ENCODE measurements at places on chromosomes 1 and 21. TPM values are rescaled to one million over a fixed set of nuclear protein-coding genes. Genes with fewer than 3 reads are reported as not detected.
A peak's percentile ranks its signal among the peaks of the same experiment; 100 is the strongest.

- no peak for DNase-seq
Measured at GRCh38 chr1:70764747-70765146, 282.9 kb downstream of the PTGER3 start.

DNA sequence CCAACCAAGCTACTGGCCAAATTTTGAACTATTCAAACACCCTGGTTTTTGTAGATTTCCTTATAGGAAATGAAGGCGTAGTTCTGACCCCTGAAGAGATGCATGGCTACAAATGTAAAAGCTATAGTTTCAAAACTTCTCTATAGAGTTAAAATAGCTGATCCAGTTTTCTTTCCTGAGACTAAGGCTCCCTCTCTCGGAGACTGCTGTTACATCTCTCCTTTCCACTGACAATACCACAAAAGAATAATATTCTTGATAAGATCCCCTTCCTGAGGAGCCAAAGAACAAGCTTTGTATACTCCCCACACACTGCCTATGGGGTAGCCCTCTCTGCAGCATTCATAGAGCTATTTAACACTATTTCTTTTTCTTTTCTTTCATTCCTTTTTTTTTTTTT, 6.7 kb upstream of the CFAP126 start:
- no peak for DNase-seq

- no peak for DNase-seq
Measured at GRCh38 chr1:18139198-18139981, 31.8 kb downstream of the IGSF21 start.

DNA sequence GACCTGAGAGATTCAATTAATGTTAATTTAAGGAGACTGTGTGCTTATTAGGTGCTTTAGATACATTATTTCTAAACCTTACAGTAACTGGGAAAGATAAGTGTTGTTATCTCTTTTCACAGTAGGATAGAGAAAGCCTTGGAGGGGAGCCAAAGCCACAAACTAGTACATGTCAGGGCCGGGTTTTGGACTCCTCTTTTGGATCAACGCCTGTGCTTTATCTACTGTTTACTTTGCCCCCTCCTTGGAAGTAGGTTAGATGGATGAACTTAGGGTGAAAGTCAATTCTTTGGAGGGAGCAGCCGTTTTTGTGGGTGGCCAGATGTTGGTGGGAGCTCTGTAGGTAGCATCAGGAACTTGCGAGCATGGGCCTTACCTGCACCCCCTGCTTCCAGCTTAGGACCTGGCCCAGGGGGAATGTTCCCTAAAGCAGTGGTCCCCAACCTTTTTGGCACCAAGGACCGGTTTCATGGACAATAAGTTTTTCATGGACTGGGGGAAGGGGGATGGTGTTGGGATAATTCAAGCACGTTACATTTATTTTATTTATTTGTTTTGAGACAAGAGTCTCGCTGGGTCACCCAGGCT, 1.7 kb downstream of the HHAT start:
- peak; percentile 21 for DNase-seq

GRCh38 chr1:221886743-221887414, 145.0 kb upstream of the DUSP10 start:
- DNase-seq: peak; percentile 51

GRCh38 chr1:198290089-198290683, 133.4 kb downstream of the NEK7 start:
- no peak for DNase-seq

DNA sequence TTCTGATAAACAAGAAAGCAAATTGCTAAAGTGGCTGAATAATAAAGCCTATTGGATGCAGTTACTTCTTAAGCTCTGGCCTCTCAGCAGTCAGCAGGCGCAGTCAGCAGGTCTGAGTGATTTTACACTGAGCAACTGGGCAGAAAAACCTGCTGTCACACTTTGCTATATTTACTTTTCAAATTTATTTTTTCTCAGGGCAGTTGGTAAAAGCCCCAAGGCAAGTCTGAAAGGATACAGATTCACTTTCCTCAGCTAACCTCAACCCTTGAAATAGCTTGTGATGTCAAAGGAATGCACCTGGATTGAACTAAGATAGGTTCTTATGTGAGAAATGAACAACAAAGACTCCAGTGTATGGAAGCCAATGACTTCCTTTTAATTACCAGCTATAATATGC, 34.0 kb downstream of the ATP5PF start:
- no peak for DNase-seq

- DNase-seq: no peak
Measured at GRCh38 chr21:33229099-33229783, 497 bp upstream of the IFNAR2 start.

DNA sequence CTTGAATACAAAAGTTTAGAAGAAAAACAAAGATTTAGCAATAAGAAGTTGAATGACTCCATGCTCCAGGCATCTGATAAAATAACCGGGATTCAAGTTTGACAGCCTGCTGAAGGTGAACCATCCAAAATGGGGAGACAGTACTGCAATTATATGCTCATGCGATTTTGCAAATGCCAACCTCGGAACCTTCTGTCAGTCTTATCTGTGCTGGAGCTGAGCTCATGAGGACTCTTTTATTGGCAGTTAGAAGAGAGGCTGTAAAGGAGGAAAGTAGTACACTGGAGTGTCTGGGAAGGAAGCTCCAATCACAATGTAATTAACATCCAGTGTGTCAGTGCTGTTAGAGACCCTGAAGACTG, 170.0 kb downstream of the GALNT2 start:
- no peak for DNase-seq

- no peak for DNase-seq
Measured at GRCh38 chr1:69175053-69175452, 392.7 kb upstream of the LRRC7 start.

- peak; percentile 59 for DNase-seq
Measured at GRCh38 chr1:86741947-86742572, 37.7 kb downstream of the SH3GLB1 start.

DNA sequence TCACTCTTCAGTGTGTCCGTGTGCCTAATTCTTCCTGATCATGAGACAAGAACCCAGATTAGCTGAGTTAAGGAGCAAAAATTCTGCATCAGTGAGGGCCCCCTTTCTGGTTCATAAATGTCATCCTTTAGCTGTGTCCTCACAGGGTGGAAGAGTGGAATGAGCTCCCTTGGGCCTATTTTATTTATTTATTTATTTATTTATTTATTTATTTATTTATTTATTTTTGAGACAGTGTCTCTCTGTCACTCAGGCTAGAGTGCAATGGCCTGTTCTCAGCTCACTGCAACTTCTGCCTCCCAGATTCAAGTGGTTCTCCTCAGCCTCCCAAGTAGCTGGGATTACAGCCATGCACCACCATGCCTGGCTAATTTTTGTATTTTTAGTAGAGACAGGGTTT, 131.7 kb downstream of the PATJ start:
- no peak for DNase-seq

DNA sequence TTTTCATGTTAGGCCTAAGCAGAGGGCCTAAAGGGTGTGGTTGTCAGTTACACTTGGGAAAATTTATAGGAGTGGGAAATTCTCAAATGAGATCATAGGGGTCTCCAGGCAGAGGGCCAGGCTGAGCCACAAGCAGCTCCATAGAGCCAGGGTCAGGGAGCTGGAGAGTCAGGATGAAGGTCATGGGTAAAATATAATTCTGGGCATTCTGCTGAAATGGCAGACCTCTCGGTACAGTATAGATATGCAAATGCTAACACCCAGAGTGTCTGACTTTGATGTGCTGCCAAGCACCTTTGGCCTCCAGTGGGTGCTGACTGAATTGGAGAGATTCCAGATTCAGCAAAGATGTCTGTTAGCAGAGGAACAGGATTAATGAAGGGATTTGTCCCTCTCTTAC, 40.1 kb downstream of the DNM3 start:
- DNase-seq: peak; percentile 28

GRCh38 chr1:157868654-157869053, 27.0 kb upstream of the CD5L start:
- DNase-seq: no peak

DNA sequence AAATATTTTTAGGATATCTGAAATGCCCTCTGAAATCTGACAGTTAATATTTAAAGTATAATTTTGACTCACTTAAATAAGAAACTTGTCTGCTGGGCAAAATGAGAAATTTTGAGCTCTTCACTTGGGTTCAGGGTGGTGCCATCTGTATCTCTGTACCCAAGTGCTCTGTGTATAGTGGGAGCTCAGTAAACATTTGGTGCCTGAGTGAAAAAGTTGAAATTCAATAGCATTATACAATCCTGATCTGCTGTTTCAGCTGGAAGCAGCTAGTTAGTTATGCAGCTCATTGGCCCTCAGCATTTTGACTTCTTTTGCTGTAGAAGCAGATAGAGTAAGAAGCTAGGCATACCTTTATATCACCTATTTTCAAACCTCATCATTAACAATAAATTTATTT, 73.3 kb downstream of the RPE65 start:
- no peak for DNase-seq

GRCh38 chr1:56803561-56804156, 15.5 kb downstream of the FYB2 start:
- peak; percentile 58 for DNase-seq

- DNase-seq: peak; percentile 94
Measured at GRCh38 chr1:31954607-31955283, 16.6 kb upstream of the PTP4A2 start.

DNA sequence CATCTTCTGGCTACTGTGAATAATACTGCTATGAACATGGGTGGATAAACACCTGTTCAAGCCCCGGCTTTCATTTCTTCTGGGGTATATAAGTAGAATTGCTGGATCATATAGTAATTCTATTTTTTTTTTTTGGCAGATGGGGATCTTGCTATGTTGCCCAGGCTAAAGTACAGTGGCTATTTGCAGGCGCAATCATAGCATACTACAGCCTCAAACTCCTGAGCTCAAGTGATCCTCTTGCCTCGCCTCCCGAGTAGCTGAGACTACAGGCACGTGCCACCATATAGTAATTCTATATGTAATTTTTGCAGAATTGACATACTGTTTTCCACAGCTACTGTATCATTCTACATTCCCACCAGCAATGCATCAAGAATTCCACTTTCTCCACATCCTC, 27.8 kb downstream of the UBR4 start:
- no peak for DNase-seq

DNA sequence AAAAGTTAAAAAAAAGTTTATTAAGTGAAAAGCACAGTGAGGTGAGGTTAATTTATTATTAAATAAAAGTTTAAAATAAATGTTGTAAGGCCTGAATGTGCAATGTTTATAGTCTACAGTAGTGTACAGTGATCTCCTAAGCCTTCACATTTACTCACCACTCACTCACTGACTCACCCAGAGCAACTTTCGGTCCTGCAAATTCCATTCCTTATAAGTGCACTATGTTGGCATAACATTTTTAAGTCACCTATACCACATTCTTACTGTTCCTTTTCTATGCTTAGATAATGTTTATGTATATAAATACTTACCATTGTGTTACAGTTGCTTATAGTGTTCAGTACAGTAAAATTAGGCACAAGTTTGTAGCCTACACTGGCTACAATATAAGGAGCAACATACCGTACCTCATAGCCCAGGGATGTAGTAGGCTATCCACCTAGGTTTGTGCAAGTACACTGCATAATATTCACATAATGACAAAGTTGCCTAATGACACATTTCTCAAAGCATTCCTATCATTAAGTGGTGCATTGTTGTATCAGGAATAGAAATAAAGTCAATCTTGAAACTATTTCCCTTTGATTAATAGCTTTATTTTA, 426.5 kb upstream of the BRINP3 start:
- DNase-seq: no peak

DNA sequence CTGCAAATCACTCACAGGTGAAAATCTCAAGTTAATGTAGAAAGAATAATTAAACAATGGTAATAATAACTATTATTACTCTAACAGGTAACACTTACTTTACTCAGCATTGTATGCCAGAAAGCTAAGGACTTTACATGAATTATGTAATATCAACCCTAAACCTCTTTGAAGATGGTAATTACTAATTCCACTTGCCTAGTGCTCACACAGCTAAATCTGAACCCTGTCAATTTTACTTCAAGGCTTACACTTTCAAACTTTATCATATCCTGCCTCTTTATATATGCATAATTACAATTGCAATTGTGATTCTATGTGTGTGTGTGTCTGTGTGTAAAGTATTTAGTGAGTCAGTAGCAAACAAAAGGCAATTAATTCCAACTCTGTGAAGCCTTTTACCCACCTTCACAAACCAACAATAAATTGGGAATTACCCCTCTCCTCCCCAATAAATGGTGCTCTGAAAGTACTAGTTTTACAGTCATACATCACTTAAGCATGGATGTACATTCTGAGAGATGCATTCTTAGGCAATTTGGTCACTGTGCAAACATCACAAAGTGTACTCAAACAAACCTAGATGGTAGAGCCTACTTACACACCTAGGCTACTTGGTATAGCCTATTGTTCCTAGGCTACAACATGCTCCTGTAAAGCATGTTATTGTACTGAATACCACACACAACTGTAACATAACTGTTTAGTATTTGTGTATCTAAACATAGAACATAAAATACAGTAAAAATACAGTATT, 5.9 kb downstream of the ZNF644 start:
- no peak for DNase-seq

DNA sequence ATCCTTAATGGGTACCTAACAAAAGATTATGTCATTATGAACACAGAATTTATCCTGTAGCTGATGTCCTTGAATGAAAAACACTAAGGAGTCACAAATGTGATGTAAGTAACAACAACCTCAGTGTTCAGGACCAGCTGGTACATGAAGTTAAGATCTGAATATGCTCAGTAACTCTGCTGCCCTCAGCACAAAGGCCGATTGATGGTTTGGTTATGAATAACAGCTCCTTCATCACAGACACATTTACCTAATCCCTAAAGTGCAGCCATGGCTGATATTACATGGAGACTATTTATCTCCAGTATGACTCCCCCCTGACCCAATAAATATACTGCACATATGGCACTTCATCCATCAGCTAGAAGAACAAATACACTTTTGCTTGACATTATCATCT, 75.2 kb downstream of the PLPPR5 start:
- no peak for DNase-seq

- no peak for DNase-seq
Measured at GRCh38 chr1:209545423-209545822, 38.1 kb upstream of the CAMK1G start.

GRCh38 chr21:15528346-15528745, 201.4 kb upstream of the USP25 start:
- DNase-seq: no peak

Gene COL9A2
- polyA plus RNA-seq: 5.7 TPM

Gene MRPL39
- 31.5 TPM for polyA plus RNA-seq

Gene NFASC
- 1.1 TPM for polyA plus RNA-seq

Gene KIRREL1
- 4.0 TPM for polyA plus RNA-seq

Gene SPAG17
- polyA plus RNA-seq: 8.9 TPM

Gene CDKN2C
- polyA plus RNA-seq: 12.5 TPM

Gene OR10Z1
- polyA plus RNA-seq: not detected

Gene ADAMTS5
- polyA plus RNA-seq: 2.4 TPM

Gene TBX19
- polyA plus RNA-seq: 1.1 TPM

Gene CCDC181
- 0.95 TPM for polyA plus RNA-seq

Gene LORICRIN
- not detected for polyA plus RNA-seq
